Stimulated activated CD4-positive, alpha-beta T cell treated with anti-CD3 and anti-CD28 coated beads, Interleukin-1b, Interleukin-23, amount 100 ng/mL, for 48 hours (primary cell): ENCODE measurements at places on chromosomes 13 and 19.

- DNase-seq = no peak
Observed at GRCh38 chr19:33497778-33498175, 23.8 kb downstream of the PEPD start.

DNA sequence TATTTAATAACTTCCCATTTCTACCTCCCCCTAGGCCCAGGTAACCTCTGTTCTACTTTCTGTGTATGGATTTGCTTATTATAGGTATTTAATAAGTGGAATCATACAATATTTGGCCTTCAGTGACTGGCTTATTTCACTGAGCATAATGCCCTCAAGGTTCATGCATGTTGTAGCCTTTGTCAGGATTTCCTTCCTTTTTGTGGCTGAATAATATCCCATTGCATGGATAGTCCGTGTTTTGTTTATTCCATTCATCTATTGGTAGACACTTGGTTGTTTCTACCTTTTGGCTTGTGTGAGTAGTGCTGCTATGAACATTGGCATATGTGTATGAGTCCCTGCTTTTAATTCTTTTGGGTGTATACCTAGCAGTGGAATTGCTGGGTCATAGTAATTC, 9.4 kb downstream of the HNRNPM start:
- DNase-seq = no peak

GRCh38 chr19:40831502-40832430, 18.5 kb downstream of the CYP2A6 start:
- DNase-seq = no peak

GRCh38 chr13:58238972-58239773, 607.6 kb downstream of the PCDH17 start:
- DNase-seq = no peak

GRCh38 chr19:33052352-33052972, 12.2 kb downstream of the RHPN2 start:
- DNase-seq = no peak

DNA sequence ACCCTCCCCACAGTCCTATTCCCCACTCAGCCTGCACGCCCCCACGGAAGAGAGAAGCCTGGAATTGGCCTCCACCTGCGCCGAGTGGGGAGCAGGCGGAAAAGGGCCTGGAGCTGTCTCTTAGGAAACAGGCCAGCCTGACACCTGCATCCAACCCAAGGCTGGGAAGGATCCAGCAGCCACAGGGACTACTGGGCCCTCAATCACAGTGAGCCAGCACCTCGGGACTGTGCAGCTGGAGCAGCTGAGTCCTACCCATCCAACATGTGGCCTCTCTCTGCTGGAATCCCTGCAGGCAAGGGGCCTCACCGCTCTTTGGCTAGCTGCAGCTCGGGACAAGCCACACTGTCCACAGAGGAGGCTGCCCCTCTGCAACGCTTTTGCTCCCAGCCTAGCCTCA, 8.3 kb upstream of the EPHX3 start:
- no peak for DNase-seq

GRCh38 chr13:38826182-38826813, 139.4 kb downstream of the FREM2 start:
- DNase-seq = no peak

DNA sequence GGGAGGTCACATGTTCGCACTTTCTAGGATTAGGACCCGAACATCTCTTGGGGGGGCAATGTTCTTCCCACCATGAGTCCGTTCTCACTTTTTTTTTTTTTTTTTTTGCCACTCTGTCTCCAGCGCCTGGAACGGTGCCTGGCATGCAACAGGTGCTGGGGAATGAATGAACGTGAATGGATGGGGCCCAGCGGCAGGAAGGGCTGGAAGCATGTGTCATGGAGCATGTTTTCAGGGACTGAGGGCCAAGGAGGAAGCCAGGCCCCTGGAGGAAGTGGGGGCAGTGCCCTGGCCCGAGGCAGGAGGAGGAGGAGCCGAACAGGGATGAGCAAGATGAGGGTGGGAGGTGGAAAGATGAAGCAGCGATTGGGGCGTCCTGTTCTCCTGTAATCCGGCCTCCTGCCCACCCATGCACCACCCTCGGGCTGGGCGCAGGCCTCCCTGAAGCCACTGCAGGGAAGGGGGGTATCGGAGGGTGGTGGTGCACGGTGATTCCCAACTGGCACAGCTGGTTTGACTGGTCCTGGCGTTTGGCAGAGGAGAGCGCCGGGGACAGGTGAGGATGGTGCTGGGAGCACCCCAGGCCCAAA, 8.8 kb upstream of the SULT2B1 start:
- no peak for DNase-seq

DNA sequence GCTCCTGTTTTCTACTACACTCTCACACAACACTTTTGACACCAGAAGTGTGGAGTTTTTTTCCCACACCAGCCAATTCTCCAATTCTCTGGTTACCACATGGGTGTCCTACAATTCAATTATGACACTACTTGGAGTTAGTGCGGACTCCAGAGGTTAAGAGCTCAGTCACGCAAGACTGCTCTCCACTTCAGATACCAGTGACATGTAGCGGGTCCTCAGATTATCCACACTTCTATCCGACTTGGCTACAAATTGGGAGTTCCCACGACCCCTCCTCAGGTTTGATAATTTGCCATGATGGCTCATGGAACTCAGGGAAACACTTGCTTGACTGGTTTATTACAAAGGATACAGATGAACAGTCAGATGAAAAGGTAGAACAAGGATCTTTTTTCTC, 32.9 kb downstream of the PAN3 start:
- no peak for DNase-seq

DNA sequence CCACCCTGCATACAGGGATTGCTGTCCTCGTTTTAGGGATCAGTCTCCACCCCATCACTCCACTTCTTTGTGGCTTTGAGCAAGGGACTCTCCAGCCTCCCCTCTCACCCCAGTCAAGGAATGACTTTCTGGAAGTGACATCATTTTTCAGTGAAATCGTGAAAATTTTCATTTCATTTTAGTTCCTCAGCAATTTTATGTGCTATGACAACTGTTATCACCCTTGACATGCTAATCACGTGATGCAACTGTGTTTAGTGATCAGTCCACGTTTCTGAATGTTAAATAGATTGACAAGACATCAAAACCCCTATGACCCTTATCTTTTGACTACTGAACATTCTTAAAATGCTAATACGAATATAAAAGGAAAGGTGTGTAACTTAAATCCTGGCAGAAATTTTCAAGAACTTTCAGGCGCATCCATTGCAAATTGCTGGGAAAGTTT, 8.0 kb downstream of the C19orf81 start:
- no peak for DNase-seq

DNA sequence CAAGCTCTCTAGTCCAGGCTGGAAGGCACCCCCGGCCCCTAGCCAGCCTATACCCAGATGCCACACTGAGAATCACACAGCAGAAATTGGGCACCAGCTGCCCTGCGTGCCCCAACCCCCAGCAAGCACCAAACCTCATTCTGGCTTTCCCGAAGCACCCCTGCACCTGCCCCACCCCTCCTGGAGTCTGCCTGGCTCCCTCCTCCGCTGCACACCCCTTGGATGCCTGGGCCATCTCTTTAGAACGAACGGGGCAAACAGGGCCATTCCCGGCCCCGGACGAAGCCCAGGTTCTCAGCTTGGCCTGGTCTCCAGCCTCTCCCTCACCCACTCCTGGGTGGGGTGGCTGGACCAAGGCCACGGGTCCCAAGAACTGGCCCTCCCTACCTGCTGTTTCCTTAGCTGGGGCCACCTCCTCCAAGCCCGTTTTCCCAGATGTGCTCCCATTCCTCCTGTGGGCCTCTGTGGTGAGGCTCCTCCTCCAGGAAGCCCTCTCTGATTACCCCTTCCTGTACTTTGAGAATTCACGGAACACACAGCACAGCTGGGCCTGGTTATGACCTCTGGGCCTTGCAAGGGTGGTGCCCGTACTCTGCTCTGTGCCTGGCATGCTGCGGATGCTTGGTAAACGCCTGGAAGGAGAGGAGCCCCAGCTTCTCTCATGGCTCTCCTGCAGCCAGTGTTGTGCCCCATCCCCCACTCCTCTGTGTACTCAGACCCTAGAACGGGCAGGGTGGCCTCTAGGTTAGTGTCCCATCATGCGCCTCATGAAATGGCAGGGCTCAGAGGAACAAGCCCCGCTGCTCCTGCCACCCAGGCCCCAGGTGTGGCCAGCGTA, 21.4 kb downstream of the CEBPG start:
- no peak for DNase-seq

- no peak for DNase-seq
Observed at GRCh38 chr13:59680429-59681024, 483.2 kb downstream of the DIAPH3 start.

- DNase-seq = no peak
Observed at GRCh38 chr13:41563341-41563983, 106.1 kb downstream of the RGCC start.

GRCh38 chr13:78102121-78102677, 183.6 kb upstream of the EDNRB start:
- DNase-seq = no peak

DNA sequence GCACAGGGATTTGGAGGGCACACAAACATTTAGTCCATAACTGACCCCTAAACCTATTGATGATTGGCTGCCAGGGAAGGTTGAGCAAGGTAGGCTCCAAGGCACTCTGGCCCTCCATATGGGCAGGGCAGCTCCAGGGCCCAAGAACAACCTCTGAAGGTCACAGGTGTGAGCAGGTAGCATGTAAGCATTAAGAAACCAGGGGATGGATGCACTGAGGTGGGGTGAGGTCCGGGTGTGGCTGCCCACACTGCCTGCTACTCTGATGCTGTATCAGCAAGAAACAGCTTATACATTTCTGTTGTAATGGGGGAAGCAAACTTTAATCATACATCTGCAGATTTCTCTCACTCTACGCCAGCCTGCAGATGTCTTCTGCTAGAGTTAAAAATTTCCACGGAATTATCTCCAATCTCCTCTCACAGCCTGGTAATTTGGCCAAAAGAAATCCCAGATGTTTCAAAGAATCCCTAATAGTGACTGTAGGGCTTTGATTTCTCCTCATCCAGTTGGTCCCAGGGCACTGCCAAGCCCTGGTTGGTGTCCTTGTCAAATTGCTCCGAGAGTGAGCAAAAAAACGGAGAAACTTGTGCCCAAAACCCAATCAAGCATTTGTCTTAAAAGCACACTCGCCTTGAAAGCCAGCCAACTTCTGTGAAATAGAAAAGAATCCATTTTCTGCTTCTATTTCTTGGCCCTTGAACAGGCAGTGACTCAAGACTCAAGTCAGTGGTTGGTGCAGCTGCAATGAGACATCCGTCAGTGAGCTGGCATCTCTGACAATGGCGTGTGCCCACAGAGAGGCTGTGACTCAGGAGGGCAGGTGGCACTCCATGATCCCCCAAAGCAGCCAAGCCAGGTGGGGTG, 72.5 kb upstream of the MRI1 start:
- no peak for DNase-seq

GRCh38 chr13:38606699-38607535, 80.0 kb upstream of the FREM2 start:
- DNase-seq = no peak

- DNase-seq = peak; percentile 64
Observed at GRCh38 chr19:55452749-55453346, 8.6 kb downstream of the ISOC2 start.

GRCh38 chr13:80131204-80131603, 209.7 kb downstream of the SPRY2 start:
- no peak for DNase-seq

DNA sequence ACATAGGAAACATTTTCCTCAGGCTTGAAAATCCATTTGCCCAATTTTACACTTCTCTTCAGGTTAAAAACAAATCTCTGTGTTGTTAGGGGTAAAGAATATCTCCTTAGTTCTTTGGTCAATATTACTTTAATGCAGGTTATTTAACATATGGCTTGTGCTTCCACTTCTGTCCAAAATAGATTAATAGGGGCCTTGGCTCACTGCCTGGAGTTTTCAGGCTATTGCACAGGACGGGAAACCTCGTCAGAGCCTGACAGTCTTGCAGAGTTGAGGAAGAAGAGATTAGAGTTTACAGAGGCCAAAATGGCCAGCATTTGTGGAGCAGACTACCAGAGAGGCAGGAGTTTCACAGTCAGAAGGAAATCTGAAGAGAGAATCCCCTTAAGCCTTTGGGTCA, 863.9 kb upstream of the GPC6 start:
- DNase-seq = no peak

DNA sequence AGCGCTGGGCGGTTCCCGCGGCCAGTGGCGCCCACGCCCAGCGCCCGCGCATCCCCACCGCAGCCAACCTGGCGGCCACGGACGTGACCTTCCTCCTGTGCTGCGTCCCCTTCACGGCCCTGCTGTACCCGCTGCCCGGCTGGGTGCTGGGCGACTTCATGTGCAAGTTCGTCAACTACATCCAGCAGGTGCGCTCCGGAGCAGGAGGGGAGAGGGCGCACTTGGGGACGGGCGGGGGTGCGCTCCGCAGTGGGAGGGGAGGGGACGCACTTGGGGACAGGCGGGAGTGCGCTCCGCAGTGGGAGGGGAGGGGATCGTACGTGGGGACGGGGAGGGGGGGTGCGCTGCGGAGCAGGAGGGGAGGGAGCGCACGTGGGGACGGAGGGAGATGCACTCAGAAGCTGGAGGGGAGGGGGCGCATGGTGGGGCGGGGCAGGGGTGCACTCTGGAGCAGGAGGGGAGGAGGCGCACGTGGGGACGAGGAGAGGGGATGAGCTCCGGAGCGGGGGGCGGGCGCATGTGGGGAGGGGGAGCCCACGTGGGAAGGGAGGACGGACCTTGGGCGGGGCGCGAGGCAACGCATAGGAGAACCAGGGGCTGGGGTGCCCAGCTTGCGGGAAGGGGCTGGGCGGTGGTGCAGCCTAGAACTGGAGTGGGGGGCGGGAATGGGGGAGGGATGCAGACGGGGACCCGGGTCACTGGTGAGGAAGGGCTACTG, 1.5 kb downstream of the KISS1R start:
- peak; percentile 68 for DNase-seq

DNA sequence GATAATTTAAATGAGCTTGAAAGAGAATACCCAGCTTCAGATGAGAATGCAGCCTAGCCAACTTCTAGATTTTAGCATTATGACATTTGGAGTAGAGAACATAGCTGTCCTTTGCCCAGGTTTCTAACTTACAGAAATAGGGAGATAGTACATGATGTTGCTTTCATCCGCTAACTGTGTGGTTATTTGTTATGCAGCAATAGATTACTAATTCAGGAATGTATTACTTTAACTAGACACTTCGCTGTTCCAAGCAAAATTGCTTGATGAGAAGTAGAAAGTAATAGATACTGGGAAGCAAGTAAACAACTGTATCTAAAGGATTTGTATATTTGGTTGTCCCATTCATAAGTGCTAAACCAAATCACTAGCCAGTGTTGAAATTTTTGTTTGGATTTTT, 790.9 kb upstream of the PRR20A start:
- DNase-seq = no peak

DNA sequence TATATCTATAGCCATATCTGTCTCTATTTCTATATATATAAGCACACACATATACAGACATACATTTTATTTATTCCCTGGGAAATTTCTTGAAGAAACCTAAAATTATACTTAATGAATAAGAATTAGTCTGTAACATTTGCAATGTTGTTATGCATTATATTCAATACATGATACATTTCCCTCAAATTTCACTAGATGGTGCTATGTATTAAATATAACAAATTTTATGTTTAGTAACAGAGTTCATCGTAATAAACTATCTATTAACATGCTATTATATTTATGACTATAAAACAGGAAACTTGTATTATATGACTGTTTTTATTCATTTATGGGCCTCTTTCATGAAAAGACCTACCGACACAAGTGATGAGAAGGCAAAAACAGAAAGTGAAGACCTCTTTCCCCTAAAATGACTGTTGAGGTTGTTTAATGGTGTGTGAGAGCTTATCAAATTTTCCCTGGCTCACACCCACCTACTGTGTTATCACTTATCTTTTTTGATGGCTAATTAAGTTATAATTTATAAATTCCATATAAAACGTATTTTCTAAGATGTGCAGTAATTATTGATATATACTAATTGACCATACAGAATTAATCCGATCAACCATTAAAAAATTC, 881.9 kb downstream of the SLITRK6 start:
- no peak for DNase-seq
